ENCODE measurements at places on chromosomes 7 and 10. TPM values are rescaled to one million over a fixed set of nuclear protein-coding genes. Genes with fewer than 3 reads are reported as not detected.

DNA sequence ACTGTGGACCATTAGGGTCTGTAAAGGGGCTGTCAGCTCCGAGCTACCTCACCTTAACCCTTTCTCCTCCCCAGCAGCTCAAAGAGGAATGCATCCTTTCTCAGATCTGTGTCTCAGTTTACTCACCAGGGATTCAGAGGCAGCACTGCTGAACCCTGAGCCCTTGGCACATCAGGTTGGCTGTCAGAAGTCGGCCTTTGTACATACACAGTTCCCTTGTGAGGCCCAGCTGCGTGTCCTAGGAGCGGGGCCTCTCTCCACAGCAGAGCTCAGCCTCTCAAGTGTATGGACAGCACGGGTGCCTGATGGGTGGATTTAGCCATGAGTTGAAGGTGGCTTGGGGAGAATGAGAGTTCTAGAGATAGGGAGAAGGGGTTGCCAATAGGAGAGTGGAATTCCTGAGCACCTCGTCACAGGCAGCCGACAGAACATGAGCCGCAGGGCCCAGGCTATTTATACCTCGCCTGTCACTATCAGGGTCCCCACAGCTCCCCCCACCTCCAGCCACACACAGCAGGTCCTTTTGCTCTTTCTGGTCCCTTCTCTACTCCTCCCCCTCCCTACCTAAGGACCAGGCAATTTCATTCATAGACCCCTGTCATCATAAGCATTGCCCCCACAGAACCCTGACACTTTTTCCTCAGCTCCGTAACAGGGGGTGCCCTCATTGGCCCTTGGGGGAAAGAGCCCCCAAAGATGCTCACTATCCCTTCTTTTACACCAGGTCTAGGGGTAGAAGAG, 2.1 kb upstream of the FLNC start:
- no peak overlapping the region for H3K4me3 ChIP-seq
- no peaks in the 10 kb centered on the region for H3K36me3 ChIP-seq
- H3K27me3 ChIP-seq = no peaks in the 10 kb centered on the region
- peak; percentile 88 for DNase-seq
- peak overlapping the region; percentile 81 for H3K27ac ChIP-seq

Gene GLCCI1
- total RNA-seq = 4.1 TPM

- no peaks in the 10 kb centered on the region for H3K36me3 ChIP-seq
- H3K27me3 ChIP-seq = no peaks in the 10 kb centered on the region
- H3K4me3 ChIP-seq = no peak overlapping the region
Observed at GRCh38 chr10:11746883-11747539, 4.8 kb downstream of the ECHDC3 start.

Gene ARMH3
- total RNA-seq = 13.1 TPM

Gene DLX5
- not detected for total RNA-seq

DNA sequence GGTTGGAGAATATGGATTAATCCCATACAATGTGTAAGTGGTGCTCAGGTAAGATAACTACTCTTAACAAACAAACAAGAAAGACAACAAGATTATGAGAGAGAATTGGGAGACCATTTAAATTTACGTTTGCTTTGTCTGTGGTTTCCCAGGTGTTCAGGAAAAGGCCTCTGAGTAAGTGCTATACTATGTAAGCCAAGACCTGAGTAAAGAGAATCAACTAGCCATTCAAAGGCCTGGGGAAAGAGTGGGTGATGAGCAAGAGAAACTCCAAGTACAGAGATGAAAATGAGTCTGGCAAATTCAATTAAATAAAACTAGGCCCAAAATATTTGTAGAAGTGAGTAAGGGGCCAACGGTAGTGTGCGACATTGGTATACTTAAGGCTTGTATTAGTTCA, 9.9 kb downstream of the CSTF2T start:
- no peak overlapping the region for H3K4me3 ChIP-seq
- no peak for DNase-seq
- H3K4me1 ChIP-seq = no peaks in the 10 kb centered on the region
- no peaks in the 10 kb centered on the region for H3K27me3 ChIP-seq
- H3K27ac ChIP-seq = no peak overlapping the region

DNA sequence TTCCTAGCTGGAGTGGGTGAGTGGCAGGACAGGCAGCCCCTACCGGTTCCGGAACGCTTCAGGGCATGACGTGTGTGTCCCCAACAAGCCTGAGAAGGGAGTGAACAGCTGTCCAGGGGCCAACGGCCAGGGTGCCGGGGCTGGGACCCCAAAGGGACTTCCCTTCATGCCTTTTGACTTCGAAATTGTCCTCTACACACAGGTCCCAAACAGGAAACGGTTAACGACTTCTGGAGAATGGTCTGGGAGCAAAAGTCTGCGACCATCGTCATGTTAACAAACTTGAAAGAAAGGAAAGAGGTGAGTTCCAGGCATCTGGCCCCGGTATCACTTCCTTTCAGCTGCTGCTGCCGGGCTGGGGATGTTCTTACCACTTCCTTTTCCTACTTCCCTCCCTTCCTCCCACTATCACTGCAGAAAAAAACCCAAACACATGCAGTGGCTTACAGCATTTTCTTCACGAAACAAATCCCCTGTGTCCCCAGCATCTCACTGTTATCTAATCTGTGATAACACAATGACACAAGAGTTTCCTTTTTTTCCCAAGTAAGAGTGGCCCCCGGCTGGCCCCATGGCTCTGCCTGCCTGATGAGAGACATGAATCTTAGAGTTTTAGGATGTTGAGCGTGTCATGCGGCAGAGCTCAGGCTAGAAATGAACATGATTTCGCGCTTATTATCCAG, 63.2 kb downstream of the MKI67 start:
- no peaks in the 10 kb centered on the region for H3K36me3 ChIP-seq
- no peak for DNase-seq
- no peak overlapping the region for H3K27ac ChIP-seq
- H3K27me3 ChIP-seq = no peaks in the 10 kb centered on the region

GRCh38 chr7:139648941-139649425, 125.5 kb downstream of the CLEC2L start:
- DNase-seq = no peak
- H3K27ac ChIP-seq = no peak overlapping the region
- peaks cover 35% of the 10 kb centered on the region for H3K36me3 ChIP-seq
- no peaks in the 10 kb centered on the region for H3K27me3 ChIP-seq
- peaks cover 20% of the 10 kb centered on the region for H3K4me1 ChIP-seq
- no peak overlapping the region for H3K4me3 ChIP-seq

Gene STAG3
- 0.36 TPM for total RNA-seq

DNA sequence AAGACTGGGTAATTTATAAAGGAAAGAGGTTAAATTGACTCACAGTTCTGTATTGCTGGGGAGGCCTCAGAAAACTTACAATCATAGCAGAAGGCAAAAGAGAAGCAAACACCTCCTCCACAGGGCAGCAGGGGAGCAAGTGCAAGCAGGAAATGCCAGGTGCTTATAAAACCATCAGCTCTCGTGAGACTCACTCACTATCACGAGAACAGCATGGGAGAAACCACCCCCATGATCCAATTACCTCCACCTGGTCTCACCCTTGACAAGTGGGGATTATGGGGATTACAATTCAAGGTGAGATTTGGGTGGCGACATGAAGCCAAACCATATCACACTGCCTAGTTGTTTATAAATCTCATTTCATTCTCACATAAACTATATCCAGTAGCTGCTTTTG, 28.0 kb upstream of the CPN1 start:
- no peaks in the 10 kb centered on the region for H3K4me1 ChIP-seq
- no peak for DNase-seq
- peaks cover 21% of the 10 kb centered on the region for H3K27me3 ChIP-seq
- no peaks in the 10 kb centered on the region for H3K36me3 ChIP-seq
- H3K27ac ChIP-seq = no peak overlapping the region

DNA sequence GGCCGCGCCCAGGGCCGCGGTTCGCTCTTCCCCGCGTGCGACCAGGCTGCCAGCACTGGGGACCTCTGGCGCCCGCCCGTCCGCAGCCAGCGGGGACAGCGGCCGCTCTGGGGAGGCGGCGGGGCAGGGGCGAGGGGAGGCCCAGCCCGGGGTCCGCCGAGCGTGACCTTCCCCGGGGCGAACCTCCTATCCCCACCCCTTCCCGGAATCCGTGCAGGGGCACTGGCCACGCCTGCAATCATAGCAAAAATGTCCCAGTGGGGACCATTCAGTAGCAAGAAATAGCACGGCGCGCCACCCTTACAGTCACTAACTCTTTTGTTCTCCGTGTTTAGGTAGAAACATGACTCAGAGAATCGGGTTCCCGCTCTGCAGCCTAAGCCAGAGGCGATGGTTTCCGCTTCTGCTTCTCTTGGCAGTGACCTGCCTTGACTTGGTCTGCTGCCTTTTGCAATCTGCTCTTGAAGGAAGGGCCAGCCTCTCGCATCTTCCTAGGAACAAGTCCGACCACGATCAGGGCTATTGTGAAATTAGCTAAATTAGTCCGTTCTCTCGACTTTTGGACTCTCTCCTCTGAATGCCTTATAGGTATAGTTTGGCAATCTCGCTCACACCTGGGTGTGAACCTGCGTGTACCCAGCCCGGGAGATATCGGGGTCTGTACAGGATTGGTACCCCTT, 79.3 kb upstream of the ACBD5 start:
- no peak overlapping the region for H3K4me3 ChIP-seq
- H3K4me1 ChIP-seq = no peaks in the 10 kb centered on the region
- peak; percentile 6 for DNase-seq
- H3K27me3 ChIP-seq = no peaks in the 10 kb centered on the region

DNA sequence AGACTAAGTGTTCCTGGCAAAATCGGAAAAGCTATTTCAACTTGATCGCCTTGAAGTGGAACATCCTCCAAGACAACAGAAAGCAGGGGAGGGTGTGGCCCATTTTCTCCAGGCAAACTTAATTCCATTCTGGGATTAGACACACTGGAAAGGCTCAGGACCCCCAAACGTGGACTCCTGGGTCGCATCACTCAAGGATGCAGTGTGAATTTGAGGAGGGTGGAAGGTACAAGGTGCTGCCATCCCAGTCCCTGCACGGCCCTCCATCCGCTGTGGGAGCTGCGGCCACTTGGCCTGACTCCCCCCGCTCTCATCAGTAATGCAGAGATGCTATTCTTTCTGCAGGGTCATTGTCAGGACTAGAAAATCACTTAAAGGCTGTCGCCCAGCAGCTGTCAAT, 2.4 kb downstream of the CNPY1 start:
- DNase-seq = no peak
- H3K4me3 ChIP-seq = no peak overlapping the region
- H3K36me3 ChIP-seq = no peaks in the 10 kb centered on the region
- H3K4me1 ChIP-seq = no peaks in the 10 kb centered on the region
- no peaks in the 10 kb centered on the region for H3K27me3 ChIP-seq

DNA sequence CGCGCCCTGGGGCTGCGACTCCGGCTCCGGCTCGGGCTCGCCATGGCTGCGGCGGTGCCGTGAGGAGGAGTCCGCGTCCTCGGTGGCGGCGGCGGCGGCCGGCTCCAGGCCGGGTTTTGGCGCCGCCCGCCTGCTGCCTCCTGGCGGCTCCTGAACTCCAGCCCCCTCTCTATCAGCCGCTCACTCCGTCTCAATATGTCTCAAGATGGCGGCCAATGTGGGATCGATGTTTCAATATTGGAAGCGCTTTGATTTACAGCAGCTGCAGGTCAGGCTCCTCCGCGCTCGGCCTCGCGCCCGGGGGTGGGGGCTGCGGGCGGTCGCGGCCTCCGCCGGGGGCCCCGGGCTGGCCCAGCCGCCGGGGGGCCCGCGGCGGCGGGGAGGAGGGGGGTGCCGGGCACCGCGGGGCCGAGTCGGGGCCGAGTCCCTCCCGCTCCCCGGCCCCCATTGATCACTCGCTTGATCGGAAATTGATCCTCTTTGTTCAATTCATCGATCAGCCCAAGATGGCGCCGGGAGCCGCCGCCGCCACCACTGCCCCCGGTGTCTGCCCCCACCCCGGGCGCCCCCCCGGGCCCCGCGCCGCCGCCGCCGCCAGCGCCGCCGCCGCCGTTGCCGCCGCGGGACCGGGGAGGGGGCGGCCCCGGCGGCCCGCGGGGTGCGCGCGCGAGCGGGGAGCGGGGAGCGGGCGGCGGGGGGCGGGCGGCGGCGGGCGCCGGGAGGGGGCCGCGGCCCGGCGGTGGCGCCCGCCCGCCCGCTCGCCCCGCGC, 1.4 kb upstream of the CUX1 start:
- H3K36me3 ChIP-seq = no peaks in the 10 kb centered on the region
- H3K27me3 ChIP-seq = no peaks in the 10 kb centered on the region
- H3K4me3 ChIP-seq = peak overlapping the region; percentile 69
- peaks cover 9% of the 10 kb centered on the region for H3K4me1 ChIP-seq
- H3K27ac ChIP-seq = peak overlapping the region; percentile 53

Gene CD36
- 0.54 TPM for total RNA-seq

DNA sequence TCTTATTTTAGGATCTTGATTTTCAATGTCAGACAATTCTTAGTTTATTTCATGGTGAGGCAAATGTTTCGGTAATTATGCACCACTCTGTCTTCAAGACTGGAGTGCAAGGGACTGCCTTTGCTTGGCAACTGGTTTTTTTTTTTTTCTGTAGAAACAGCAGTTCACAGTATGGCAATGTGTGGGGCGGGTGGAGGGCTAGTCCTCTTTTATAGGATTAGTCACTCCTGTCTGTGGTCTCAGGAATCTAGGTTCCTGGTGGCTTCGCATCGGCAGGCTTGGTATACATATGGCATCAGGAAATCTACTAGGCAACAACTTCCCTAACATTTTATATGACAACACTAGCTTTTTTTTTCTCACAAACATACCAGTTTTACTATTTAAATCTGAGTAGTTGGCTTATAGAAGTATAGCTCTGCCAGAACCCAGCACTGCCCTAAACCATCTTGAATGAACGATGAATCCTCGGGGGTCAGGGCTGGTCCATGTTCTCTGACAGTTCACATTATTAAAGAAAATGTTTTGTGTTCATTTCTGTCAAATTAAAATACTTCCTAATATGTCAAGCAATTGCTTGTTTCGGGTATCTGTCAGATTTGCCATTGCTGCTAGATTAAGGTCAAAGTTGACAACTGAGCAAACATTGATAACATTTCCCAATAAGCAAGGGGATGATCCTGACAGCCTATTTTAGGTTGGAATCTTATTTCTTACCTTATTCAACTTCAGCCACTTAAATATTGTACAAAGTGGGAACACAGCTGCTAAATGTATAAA, 289.7 kb upstream of the VSTM2A start:
- no peaks in the 10 kb centered on the region for H3K36me3 ChIP-seq
- H3K27ac ChIP-seq = no peak overlapping the region
- H3K4me3 ChIP-seq = no peak overlapping the region
- H3K4me1 ChIP-seq = no peaks in the 10 kb centered on the region
- DNase-seq = no peak
- H3K27me3 ChIP-seq = no peaks in the 10 kb centered on the region
